ENCODE measurements at places on chromosomes 3 and 15.

DNA sequence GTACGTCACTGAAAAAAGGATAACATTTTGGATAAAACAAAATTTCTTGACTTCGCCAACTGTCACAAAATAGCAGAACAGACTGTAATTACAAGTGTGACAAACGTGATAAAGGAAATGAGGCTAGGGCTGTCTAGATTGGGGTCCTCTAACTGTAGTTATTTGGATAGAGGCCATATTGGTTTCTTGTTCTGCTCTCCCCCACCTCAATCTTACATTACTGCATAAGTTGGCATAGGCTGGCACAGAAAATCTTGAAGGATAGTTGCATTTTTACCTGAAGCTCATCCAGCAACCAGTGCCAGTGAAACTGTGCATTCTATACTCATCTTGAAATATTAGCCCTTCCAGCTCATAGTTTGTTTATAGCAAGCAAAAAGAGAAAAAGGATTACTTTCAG is 84.6 kb downstream of the ITPR1 start:
- DNase-seq, result no peak

DNA sequence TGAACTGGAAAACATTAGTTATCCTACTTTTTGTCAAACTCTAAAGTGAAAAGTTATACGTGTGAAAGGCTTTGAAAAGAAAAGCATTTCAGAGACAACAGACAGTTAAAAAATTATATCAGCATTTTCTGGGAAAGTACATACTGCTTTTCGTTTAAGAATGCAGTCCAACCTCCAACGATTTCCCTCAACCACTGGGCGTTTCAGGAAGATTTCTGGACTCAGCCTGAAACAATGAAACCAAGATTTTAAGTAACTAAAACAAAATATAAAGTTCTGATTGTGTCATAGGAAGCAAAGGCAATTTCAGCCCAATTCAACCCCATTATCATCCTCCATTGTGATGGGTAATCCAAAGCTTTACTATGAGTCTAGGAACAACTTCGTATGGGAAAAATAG is 110.7 kb downstream of the PLD1 start:
- DNase-seq, result peak; percentile 14

DNA sequence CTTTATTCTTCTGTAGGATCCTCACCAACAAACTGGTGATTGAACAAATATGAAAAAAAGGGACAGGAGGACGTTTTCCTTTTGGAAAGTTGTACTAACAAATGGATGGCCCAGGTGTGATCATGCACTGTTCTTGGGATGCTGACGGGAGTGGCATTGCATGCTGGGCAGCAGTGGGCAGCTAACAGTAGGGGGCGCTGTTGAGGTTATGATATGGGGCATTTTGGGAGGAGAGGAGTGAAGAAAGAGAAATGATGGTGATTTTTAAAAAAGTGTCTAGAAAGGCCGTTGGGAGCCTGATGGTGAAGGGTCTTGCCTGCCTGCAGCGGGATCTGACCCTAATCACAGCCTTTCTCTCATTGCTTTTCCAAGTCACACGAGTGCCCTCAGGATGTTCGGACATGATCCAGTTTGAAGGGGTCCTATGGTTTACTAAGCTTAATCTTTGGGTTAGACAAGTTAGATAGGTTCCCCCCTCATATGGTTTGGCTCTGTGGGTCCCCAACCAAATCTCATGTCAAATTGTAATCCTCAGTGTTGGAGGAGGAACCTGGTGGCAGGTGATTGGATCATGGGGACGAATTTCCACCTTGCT is 46.2 kb upstream of the PRTG start:
- DNase-seq, result no peak

DNA sequence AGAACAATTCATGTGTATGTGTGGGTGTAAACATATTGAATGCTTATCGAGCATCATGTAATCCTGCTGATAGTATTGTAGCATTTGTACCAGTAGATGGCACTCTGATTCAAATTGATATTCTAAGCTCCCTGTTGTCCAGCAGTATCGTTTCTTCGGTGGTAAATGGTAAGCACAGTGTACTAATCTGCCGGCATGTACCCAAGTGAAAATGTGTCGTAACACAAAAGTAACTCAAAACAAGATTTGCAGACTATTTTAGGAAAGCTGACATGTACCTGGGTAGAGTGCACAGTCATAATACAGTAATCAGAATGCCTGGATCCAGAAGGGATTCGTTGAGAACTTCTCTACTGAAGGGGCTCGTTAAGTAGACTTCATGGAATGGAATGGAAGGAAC is 31.7 kb upstream of the MNS1 start:
- DNase-seq, result peak; percentile 80

DNA sequence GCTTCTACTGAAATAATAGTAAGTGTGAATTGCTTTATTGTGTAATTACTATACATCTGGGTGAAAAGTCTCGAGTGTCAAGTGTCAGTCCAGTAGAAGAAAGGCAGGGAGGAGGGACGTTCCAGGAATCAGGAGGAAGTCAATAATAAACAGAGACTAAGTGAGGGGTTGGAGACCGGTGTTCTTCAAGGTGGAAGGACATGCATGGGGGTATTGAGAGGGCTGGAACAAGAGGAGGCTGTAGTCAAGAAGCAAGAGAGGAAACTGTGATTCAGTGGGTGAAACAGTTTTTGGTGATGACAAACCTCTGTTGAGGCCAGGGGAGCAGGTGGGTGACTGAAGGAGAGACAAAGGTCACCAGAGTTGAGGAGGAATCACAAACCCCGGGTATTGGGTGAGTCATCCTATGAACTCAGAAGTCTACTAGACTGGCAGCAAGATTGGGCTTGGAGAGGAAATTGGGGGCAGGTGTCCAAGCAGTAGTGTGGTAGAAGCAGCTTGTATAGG is 11.6 kb upstream of the SCAMP5 start:
- DNase-seq, result no peak

DNA sequence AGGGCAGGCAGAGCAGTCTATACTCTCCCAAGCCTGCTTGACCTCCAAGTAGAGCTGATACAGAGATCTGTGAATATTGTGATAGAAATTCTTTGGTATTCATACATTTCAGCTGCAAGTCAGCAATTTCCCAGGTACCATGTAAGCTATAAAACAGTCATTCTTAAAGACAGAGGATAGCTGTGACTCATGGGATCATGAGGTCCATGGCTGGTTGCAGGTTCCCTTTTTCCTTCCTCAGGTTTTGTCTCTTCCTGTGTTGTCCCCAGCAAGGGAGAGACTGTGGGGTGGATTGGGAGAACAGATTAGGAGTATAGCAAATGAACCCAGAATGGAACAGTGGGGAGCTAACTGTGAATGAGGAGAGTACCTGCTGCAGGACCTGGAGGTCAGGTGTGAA is 5.4 kb upstream of the P4HTM start:
- DNase-seq, result no peak

DNA sequence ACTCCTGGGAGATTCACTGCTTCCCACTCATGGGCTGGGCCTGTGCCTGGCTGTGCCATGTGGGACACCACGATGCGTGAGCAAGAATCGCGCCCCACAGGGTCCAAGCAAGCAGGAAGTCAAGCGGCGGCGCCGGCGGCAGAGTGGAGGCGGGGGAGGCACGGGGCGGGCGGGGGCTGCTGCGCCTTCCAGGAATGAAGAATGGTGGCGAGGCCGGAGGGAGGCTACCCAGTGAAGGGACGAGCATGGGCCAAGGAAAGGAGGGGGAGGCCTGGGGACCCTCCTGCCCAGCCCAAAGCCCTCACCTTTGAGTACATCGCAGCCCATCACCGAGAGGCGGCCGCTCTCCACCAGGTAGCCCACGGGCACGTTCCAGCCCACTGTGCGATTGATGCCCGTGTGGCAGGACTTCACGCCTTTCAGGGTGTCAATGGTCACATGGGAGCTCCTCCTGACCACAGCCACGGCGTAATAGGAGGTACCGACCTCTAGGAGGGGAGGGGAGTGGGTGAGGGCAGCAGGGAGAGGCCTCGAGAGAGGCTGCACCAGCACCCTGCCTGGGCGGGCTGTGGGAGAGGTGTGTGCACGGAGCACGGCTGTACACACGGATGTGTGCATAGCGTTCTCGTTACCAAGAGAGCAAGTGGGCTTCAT is 5.5 kb downstream of the MELTF start:
- no peak for DNase-seq

GRCh38 chr3:169769287-169770181 is at the start of gene ACTRT3:
TSS of gene ACTRT3 (minus strand) at chr3:169769561. CDS start at chr3:169769520, 41 bp downstream.
- DNase-seq, result peak; percentile 73

- no peak for DNase-seq
Measured at GRCh38 chr3:47427866-47428265, 47.0 kb downstream of the PTPN23 start.

DNA sequence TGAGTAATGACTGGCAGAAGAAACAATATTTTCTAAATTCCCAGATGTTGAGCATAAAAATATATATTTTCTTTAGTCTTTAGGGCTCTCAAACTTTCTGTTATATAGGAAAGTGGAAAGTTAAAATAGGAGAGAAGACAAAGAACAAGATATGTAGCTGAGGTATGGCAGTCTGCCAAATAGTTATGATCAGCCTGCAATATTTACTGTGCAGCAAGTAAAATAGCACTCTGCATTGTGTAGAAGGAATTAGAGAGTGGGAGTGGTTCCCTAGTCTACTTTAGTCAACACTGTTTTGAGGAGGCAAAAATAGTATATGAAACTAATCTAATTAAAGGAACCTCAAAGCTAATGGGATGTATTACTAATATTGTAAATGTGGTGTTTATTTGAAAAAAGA is 978.1 kb upstream of the ALCAM start:
- DNase-seq, result no peak

DNA sequence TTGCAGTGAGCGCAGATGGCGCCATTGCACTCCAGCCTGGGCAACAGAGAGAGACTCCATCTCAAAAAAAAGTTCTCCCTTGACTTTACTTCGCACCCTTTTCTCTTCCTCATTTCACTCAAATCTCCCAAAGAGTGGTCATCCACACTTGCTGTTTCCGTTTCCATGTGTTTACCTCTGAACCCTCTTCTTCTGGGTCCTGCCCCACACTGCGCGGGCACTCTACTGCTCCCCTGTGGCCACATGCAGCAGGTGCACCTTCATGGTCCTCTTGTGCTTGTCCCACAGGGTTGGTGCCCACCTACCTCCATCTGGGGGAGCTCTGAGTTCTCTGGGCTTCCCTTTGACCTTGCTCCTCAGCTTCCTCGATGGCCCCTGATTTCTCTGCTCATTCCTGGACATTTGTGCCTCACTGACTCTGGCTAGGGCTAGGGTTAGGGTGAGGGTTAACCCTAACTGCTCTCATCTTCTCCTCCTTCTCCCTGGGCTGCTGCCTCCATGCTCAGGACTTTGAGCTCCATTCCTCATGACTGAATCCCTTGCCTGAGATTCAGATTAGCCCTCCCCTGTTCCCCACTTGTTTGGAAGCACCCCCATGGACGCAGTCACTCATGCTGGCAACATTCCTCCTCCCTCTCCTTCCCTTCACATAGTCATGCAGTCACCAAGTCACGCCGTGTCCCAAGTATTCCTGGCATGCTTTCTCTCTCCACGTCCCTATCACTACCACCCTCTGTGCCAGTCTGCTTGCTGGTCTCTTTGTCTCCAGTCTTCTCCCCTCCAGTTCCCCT is 26.6 kb upstream of the KY start:
- DNase-seq, result no peak

- DNase-seq, result no peak
Measured at GRCh38 chr3:20201143-20201542, 15.1 kb upstream of the SGO1 start.

DNA sequence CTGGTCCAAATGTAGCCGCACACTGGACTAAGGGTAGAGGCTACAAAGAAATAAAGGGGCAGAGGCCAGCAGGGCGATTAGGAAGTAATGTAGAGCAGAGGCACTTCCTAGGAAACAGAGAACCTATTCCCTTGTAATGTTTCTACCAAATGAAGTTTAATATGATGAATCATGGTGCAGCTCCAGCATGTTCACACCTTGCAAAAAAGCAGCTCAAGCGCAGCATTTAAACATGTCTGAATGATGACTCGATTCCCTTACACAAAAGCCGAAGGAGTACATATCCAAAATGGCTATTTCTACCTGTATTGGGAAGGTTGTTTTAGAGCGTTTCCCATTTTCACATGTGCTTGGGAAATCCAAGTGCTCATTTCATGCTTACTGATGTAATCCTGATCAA is 204.8 kb downstream of the MECOM start:
- DNase-seq, result no peak

DNA sequence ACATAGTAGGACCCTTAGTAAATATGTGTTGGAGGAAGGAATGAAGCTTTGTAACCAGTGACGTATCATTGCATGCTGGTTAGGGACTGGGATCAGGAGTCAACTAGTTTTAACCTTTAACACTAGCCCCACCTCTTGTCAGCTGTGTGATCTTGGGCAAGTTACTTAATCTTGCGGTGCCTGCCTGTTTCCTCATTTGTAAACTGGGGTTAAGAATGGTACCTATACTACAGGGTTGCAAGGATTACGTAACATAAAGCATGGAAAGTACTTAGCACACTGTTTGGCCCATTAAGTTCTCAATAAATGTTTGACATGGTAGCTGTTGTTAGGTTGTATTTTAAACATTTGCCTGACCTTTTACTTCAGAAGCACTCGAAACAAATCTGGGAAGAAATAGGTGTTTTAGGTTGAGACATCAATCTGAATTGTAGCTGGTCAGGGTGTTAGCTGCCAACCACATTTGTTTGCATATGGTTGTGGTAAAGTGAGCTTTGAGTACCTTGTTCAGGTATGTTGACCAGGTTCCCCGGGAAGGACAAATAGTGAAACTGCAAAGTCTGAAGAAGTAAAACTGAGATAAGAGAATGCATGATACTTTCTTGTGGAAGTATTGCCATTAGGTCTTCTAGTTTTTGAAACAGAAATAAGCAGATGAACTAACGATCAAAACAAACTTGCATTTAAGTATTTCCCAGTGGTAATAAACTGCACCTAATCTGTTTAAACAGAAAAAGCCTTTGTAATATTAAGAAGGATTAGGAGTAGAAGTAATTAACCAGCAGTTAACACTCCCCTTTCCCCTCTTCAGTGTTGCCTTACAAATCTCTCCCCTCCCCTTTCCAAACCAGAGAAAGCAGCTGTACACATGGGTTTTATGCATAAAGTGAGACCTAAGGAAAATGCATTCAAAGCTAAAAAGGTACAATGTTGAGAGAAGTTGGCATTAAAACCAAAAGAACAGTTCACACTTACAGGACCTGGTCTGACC is 25.8 kb upstream of the SCAANT1 start:
- DNase-seq, result no peak

GRCh38 chr15:70086636-70087035 is 11.1 kb downstream of the TLE3 start:
- no peak for DNase-seq

- no peak for DNase-seq
Measured at GRCh38 chr3:102980355-102980696, 545.5 kb downstream of the ZPLD1 start.

DNA sequence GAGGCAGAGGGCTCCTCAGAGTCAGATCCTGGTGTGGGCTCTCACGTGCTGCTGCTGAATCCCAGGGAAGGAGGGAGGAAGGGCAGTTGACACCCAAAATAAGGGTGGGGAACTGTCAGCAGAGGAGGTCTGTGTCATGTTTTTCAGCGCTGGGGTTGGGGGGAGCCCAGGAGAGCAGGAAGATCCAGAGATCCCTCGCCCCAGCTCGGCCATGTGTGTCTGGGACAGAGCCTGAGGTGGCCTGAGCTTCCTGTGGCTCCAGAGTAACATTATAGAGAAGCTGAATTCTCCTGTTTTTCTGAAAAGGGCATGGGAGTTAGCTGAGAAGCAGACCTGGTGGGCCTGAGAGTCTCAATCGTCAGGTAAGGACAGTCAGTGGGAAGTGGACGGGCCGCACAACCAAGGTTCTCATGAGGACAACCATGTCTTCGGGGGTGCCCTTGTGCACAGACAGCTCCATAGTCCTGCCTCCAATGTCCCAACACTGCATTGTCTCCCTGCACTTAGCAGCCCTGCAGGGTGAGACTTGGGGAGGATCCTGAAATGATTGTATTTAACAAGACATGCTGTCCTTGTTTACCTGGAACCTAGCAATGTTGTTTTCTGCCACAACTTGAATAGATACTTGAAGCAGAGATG is 18.4 kb downstream of the UMPS start:
- no peak for DNase-seq

- DNase-seq, result no peak
Measured at GRCh38 chr3:5498981-5499380, 311.5 kb downstream of the EDEM1 start.
